ENCODE measurements at places on chromosomes 6 and 20. TPM values are rescaled to one million over a fixed set of nuclear protein-coding genes. Genes with fewer than 3 reads are reported as not detected.

ANKEF1 gene
- total RNA-seq: 7.6 TPM

GINS1 gene
- total RNA-seq: 23.7 TPM

SYTL3 gene
- total RNA-seq: 71.7 TPM

DNA sequence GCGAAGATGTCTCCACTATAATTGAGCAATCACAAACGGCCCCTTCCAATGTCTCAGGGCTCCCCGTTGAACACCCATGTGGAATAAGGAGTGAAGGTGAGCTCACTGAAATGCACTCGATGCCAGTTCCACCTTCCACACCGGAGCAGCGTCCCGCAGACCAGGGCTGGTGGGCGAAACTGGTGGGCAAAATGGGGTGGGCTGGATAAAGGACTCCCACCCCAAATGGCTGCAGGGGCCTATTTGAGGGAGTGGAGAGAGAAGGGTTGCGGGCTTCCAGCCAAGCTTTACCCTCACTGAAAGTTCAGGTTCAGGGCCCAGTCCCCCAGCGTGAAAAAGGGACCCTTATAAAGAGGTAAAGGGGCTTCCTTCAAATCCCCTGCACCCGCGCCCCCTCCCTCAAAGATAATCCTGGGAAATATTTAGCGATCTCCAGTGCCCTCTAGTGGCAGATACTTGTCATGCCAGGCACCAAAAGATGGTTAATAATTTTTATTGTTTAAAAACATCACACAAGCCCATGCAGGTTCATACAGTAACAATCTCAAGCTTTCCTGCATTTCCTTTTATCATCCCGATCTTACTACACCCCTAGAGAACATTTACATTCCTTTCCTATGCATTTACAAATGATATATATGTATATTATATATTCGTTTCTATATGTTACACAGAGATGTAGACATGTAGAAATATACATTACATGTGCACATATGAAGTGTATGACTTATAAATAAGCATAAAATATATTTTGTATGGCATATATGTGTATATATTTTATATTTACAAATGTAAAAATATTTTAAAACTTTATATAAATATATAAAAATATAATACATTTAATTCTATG, 58.2 kb upstream of the NKX2-2 start:
- H3K36me3 ChIP-seq: no peaks in the 10 kb centered on the region
- peaks cover 5% of the 10 kb centered on the region for H3K4me1 ChIP-seq
- H3K27ac ChIP-seq: no peak overlapping the region

GRCh38 chr6:36762123-36762522, 64.5 kb downstream of the RAB44 start:
- no peaks in the 10 kb centered on the region for H3K27me3 ChIP-seq
- no peak overlapping the region for H3K4me3 ChIP-seq
- no peak overlapping the region for H3K27ac ChIP-seq
- H3K4me1 ChIP-seq: peaks cover 21% of the 10 kb centered on the region
- DNase-seq: no peak

DNA sequence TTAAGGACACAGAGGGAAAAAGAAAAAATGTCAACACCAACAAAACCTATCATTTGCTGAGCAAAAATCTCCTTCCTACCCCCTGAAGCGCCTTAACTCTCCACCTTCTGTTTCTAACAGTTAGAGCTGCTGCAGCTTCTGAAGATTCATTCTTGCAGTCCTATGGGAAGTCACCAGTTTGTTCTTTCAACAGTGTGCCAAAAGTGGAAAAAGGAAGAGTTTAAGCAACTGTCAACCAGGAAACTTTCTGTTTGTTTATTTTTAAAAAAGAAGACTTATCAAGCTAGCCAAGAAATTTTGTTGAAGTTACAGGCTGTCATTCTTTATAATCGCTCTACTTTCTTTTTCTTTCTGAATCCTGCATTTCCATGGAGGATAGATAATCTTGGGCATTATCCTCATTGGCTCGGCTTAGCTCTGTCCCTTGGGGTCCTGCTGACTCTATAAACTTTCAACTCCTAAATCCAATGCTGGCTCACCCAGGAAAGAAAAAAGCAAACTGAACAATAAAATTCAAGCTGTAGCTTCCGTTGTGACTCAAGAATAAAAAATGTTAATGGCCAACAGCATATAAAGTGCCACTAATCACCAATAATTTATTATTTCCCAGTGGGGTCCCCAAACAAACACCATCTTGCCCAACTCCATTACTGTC, 172.8 kb upstream of the CITED2 start:
- H3K27me3 ChIP-seq: peaks cover 2% of the 10 kb centered on the region
- no peaks in the 10 kb centered on the region for H3K36me3 ChIP-seq
- H3K27ac ChIP-seq: no peak overlapping the region
- H3K4me1 ChIP-seq: peaks cover 9% of the 10 kb centered on the region
- no peak overlapping the region for H3K4me3 ChIP-seq
- no peak for DNase-seq

- no peak overlapping the region for H3K4me3 ChIP-seq
- no peak overlapping the region for H3K27ac ChIP-seq
- DNase-seq: no peak
- H3K4me1 ChIP-seq: peaks cover 4% of the 10 kb centered on the region
- no peaks in the 10 kb centered on the region for H3K36me3 ChIP-seq
Measured at GRCh38 chr20:8647961-8648441, 420.9 kb upstream of the PLCB4 start.
